ENCODE measurements at places on chromosomes 7 and 10. TPM values are rescaled to one million over a fixed set of nuclear protein-coding genes. Genes with fewer than 3 reads are reported as not detected.

LHFPL3 gene
- total RNA-seq = not detected

GALNT11 gene
- 86.3 TPM for total RNA-seq

- H3K4me3 ChIP-seq = no peak overlapping the region
- no peak overlapping the region for H3K27ac ChIP-seq
- no peak for DNase-seq
- H3K36me3 ChIP-seq = peaks cover 24% of the 10 kb centered on the region
These were observed 991 bp downstream of the ANKRD61 start for GRCh38 chr7:6032167-6032566.

GRCh38 chr7:123431075-123431614 lies 103.2 kb downstream of the IQUB start:
- H3K36me3 ChIP-seq = no peaks in the 10 kb centered on the region
- DNase-seq = no peak
- no peak overlapping the region for H3K4me3 ChIP-seq
- H3K27me3 ChIP-seq = no peaks in the 10 kb centered on the region

GPR85 gene
- 0.31 TPM for total RNA-seq

GRCh38 chr7:76053461-76053860 lies 5.6 kb downstream of the MDH2 start:
- no peak for DNase-seq
- peaks cover 2% of the 10 kb centered on the region for H3K36me3 ChIP-seq
- H3K27ac ChIP-seq = no peak overlapping the region
- no peaks in the 10 kb centered on the region for H3K27me3 ChIP-seq
- H3K4me1 ChIP-seq = no peaks in the 10 kb centered on the region
- no peak overlapping the region for H3K4me3 ChIP-seq
